Esophagus squamous epithelium (tissue), 5 donors: ENCODE measurements at places on chromosomes 16 and 17. TPM values are rescaled to one million over a fixed set of nuclear protein-coding genes. Genes with fewer than 3 reads are reported as not detected.

DNA sequence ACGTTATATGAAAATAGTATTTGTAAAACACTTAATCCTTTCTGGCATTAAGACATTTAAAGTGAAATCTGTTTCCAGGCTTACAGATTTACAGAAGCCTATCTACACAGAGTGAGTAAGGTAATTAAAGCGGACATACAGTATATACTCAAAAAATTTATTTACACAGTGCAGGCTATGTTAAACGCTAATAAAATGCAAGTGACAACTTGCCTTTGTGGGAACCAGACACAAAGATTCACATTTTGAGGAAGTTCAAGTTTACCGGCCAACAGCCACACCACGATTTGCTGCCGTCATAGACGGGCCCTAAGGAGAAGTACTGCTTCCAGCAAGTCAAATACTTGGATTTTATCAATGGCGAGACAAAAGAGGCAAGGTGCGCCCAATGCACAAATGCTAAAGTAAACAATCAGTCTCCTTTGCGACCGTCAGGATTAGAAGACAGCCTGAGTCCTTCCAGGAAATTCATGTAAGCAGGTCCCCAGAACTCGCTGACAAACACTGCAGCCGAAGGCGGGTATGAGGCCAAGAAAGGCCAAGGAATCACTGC lies 801 bp downstream of the VPS35 start:
- DNase-seq = no peak

DNA sequence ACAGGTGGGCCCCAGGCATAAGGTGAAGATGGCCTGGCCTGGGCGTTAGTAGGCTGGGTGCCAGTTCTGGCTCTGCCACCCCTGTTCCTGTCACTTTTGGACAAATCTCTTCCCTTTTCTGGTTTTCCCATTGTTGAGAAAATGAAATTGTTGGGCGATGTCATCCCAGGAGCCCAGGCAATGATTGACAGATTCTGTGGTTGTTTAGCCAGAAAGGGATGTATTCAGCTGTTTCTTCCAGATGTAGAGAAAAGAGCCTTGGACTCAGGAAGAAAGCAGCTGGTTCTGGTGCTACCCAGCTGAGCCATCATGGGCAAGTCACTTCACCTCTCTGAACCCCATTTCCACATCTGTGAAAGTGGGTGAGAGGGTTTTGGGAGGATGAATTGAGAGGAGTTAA lies 60.1 kb upstream of the MRTFB start:
- no peak for DNase-seq

- DNase-seq = no peak
Observed at GRCh38 chr16:52165961-52166360, 381.0 kb downstream of the TOX3 start.

Gene CDRT15
- total RNA-seq = not detected

DNA sequence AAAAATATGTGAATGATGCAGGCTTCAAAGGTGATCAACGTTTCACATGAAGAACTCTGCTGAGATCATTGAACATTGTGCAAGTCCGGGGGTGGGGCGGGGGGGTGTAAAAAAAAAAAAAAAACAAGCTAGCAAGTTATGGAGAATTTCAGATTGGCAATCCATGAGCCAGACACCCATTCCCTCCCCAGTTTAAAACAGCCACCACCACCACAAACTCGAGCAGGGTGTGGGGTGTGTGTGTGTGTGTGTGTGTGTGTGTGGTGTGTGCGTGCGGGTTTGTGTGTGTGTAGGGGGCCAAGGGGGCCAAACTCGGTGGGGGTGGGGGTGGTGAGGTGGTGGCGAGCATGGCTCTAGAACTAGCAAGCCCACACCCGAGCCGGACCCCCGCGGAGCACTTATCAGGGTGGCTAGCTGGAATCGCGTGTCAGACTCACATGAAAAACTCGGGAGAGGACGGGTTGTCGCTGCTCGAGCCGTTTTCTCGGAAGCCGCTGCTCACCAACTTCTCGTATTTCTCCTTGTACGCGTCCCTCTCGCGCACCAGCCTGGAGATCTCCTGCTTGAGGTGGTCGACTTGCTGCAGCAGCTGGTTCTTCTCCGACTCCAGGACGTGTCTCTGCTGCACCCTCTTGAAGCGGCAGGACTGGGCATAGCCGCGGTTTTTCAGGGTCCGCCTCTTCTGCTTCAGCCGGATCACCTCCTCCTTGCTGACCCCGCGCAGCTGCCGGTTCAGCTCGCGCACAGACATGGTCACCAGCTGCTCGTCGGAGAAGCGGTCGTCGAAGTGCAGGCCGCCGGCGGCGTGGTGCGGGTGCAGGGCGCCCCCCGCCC lies 2.0 kb downstream of the MAF start:
- DNase-seq = no peak

Gene GJD3
- 0.47 TPM for total RNA-seq

Gene PGS1
- total RNA-seq = 32.4 TPM

Gene NUDT7
- total RNA-seq = 10.0 TPM

DNA sequence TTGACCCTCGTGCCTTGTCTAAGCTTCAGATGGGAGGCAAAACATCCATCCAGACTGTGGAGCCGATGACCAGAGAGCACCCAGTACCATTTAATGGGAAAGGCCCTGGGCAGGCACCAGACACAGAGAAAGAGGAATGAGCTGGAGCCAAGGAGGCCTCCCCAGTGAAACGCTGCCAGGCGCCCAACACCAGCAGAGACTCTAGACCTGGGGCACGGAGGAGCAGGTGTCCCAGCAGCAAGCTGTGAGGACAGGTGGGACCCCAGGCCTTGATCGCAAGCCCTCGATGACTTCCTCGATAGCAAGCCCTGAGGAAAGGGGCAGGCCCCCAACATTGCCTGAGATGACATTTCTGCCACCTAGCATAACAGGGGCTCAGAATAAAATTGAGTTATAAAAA lies 62.2 kb upstream of the SIAH1 start:
- no peak for DNase-seq

DNA sequence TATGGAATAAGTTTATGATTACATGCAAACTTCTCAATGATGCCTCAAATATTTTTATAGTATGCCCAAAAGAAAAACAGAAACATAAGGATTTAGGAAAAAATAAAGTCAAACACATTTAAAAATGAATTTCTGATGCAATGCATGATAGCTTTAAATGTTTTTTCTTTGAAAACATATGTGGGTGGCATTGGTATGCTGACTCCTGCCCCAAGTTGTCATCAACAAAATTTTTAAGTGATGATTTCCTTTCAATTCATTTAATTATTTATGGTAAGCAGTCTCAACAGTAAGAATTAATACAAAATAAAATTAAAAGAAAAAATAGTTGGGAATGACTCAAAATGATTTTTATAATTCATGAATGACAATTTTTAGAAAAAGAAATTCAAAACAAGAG lies 104.9 kb downstream of the CEP112 start:
- no peak for DNase-seq

Gene ARHGDIA
- 172 TPM for total RNA-seq

Gene ANKFN1
- not detected for total RNA-seq

GRCh38 chr17:48505788-48506187 lies 25.0 kb downstream of the HOXB1 start:
- DNase-seq = no peak
